Esophagus squamous epithelium (tissue), 5 donors: ENCODE measurements at places on chromosomes 5 and 9. TPM values are rescaled to one million over a fixed set of nuclear protein-coding genes. Genes with fewer than 3 reads are reported as not detected.

GAS1 gene
- 4.2 TPM for total RNA-seq

ACSL6 gene
- total RNA-seq: 0.04 TPM

NRG2 gene
- 0.66 TPM for total RNA-seq

MAMDC2 gene
- 1.9 TPM for total RNA-seq

DNA sequence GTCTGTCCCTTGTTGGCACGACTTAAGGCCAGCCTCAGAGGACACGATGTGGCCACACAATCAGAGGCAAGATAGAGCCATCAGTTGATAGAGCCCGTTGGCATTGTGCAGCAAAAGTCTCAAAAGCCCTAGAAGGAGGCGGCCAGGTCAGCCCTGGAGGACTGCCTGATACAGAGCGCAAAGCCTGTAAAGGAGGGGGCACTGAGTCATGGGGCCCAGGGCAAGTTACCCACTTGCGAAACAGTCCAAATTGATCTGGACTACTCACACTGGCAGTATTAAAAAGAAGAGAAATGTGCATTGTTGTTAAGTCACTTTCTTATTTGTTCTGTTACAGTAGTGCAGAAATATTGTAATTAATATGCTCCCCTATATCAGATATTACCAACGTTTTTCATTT lies 51.5 kb downstream of the KLF9 start:
- H3K4me3 ChIP-seq: no peak overlapping the region
- H3K27ac ChIP-seq: no peak overlapping the region
- H3K4me1 ChIP-seq: no peaks in the 10 kb centered on the region
- H3K36me3 ChIP-seq: peaks cover 5% of the 10 kb centered on the region
- no peak for DNase-seq

GRCh38 chr9:35487081-35487480 lies 2.8 kb upstream of the RUSC2 start:
- no peak for DNase-seq
- peaks cover 42% of the 10 kb centered on the region for H3K4me1 ChIP-seq
- H3K27ac ChIP-seq: no peak overlapping the region
- no peak overlapping the region for H3K4me3 ChIP-seq

DNA sequence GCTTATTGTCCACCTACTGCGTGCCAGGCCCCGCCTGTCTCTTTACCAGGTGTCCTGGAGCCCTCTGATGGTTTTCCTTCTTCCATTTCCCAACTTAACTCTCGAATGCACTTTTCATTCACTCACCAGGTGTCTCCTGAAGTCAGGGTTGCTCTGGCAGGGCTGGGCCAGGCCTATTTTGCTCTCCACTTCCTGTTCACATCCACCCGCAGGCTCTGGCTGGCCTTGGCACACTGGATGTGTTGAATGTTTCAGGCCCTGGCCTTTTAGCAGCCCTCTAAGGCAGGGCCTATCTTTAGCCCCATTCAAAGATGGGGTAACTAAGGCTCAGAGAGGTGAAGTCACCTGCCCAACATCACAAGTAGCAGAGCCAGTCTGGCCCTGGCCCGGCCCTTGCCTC lies 16.4 kb downstream of the LRRC8A start:
- peaks cover 67% of the 10 kb centered on the region for H3K36me3 ChIP-seq
- DNase-seq: no peak
- H3K27me3 ChIP-seq: no peaks in the 10 kb centered on the region
- H3K27ac ChIP-seq: peak overlapping the region; percentile 99

DNA sequence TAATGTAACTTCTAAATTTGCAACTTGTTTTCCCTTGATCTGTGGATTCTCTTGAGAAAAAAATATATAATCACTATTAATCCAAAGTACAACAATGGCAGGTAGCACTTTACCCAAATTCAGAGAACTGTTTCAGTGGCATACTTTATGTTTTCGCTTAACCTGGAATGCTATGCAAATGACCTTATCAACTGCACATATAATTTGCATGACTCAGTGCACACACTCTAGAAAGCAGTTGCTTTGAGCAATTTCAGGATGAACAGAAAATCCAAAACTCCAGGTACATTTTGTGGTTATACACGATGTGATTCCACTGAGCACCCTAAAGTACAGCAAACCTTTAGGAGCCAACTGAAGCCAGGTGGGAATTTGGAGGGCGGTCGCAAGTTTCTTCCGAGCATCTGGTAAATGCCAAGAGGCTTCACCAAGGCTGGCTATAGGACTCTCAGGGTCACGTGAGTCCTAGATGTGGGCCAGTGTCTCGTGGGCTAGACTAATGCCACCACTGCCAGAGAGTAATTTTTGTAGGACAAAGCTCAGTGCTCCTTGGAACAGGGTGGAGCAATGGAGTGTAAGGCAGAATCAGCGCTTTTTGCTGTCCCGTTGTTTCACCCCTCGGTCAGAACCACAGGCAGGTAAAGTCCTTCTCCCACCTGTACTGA lies 37.3 kb downstream of the DMGDH start:
- no peaks in the 10 kb centered on the region for H3K4me1 ChIP-seq
- no peak for DNase-seq
- H3K36me3 ChIP-seq: no peaks in the 10 kb centered on the region
- H3K4me3 ChIP-seq: no peak overlapping the region

DNA sequence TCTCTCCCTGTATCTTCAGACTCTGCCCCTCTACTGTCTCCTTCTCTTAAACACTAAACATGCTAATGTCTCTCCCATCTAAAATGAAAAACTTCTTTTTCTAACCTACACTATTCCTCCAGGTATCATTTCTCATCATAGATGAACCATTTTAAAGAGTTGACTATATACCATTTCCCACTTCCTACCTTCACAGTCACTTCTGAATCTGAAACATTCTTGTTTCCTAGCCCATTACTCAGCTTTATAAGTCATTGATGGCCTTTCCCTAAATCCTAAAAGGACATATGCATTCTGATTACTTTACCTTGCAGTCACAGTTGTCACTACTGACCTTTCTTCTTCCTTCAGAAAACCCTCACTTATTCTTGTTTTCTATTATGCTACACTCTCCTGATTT lies 118.2 kb downstream of the SSBP2 start:
- DNase-seq: no peak

DNA sequence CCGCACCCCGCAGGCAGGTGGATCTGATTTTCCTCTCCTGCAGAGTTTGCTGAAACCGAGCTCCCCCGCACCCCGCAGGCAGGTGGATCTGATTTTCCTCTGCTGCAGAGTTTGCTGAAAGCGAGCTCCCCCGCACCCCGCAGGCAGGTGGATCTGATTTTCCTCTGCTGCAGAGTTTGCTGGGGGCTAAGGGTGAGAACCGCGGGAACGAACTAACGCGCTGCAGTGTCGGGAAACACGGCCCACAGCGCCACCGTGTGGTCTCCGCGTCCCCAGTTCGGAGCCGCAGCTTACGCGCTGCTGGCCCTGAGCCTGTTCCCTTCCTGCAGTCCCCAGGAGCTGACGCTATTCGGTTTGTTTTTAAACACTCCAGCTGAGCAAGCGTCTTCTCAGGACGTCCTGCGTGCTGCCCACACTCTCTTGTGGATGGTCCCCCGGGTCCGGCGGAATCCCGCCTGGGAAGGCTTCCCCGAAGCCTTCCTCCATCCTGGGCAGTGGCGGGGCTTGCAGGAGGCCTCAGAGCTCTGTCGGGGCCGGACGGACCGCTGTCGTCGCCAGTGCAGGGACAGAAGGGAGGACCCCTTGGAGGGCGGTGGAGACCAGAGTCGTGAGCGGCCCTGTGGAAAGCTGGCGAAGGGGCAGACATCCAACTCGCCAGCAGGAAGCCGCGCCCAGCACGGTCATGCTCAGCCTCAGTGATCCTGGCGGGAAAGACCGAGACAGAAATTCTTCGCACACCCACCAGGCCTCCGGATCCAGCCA lies 121.2 kb upstream of the LPCAT1 start:
- H3K27ac ChIP-seq: no peak overlapping the region
- no peaks in the 10 kb centered on the region for H3K36me3 ChIP-seq
- H3K4me1 ChIP-seq: peaks cover 7% of the 10 kb centered on the region
- peaks cover 8% of the 10 kb centered on the region for H3K27me3 ChIP-seq
- H3K4me3 ChIP-seq: peak overlapping the region; percentile 15

DNA sequence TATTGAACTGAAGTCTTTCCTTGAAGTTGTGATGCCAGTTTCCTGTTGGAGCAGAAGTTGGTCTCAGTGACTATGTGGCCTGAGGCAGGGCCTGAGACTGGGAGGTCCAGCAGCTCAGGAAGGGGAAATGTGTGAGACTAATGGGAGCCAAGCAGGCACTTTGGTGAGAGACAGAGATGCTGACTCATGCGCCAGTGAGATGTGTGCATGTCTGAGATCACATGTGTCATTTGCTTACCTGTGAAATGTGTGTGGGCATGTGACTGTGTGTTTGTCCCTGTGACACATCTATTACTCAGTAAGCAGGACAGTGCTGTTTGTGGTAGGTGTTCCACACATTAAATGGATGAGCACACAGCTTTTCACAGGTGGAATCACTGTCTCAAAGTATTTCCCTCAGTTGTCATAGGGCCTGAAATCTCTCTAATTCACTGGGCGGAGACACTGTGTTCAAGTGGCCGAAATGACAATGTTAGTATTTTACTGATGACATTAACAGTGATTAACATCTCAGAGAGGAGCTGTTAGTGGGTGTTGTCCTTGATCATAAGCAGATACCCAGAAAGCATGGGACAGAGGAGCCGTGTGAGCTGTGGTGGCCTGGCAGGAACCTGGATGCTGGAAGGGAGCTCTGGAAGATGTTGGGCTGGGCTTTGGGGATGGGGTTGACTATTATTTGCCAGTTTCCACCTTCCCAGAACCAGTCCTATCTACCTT lies 7.4 kb downstream of the NPR2 start:
- H3K36me3 ChIP-seq: no peaks in the 10 kb centered on the region
- no peak for DNase-seq
- no peak overlapping the region for H3K4me3 ChIP-seq
- H3K27me3 ChIP-seq: no peaks in the 10 kb centered on the region
- H3K4me1 ChIP-seq: peaks cover 5% of the 10 kb centered on the region
- no peak overlapping the region for H3K27ac ChIP-seq

GRCh38 chr5:172885597-172886340 lies 51.7 kb downstream of the ERGIC1 start:
- DNase-seq: no peak
- H3K36me3 ChIP-seq: no peaks in the 10 kb centered on the region
- peaks cover 2% of the 10 kb centered on the region for H3K4me1 ChIP-seq
- H3K27ac ChIP-seq: peak overlapping the region; percentile 9
- H3K27me3 ChIP-seq: no peaks in the 10 kb centered on the region

- H3K27me3 ChIP-seq: no peaks in the 10 kb centered on the region
- no peak for DNase-seq
- H3K36me3 ChIP-seq: no peaks in the 10 kb centered on the region
- no peak overlapping the region for H3K27ac ChIP-seq
These were observed 34.1 kb upstream of the GDNF start for GRCh38 chr5:37873988-37874387.

GRCh38 chr5:179166171-179166885 lies 106.2 kb downstream of the ZNF354C start:
- H3K4me3 ChIP-seq: no peak overlapping the region
- H3K36me3 ChIP-seq: no peaks in the 10 kb centered on the region
- no peak for DNase-seq
- H3K27ac ChIP-seq: no peak overlapping the region

- H3K27ac ChIP-seq: peak overlapping the region; percentile 46
- no peaks in the 10 kb centered on the region for H3K27me3 ChIP-seq
- peaks cover 9% of the 10 kb centered on the region for H3K4me1 ChIP-seq
- H3K36me3 ChIP-seq: no peaks in the 10 kb centered on the region
These were observed 49.6 kb upstream of the FOXE1 start for GRCh38 chr9:97803167-97804058.

- no peak overlapping the region for H3K4me3 ChIP-seq
- no peak overlapping the region for H3K27ac ChIP-seq
- H3K36me3 ChIP-seq: no peaks in the 10 kb centered on the region
- no peaks in the 10 kb centered on the region for H3K27me3 ChIP-seq
- no peak for DNase-seq
These were observed 23.6 kb upstream of the CCDC112 start for GRCh38 chr5:115320006-115320405.

- H3K27ac ChIP-seq: no peak overlapping the region
- no peaks in the 10 kb centered on the region for H3K27me3 ChIP-seq
- H3K4me3 ChIP-seq: no peak overlapping the region
- H3K4me1 ChIP-seq: no peaks in the 10 kb centered on the region
These were observed 316.5 kb downstream of the DIRAS2 start for GRCh38 chr9:90325913-90326653.
